Stimulated activated naive CD8-positive, alpha-beta T cell treated with anti-CD3 and anti-CD28 coated beads, Interleukin-15, amount 100 ng/mL, for 72 hours (primary cell): ENCODE measurements at places on chromosomes 12 and 14.

GRCh38 chr12:64332938-64333337 is 57.6 kb downstream of the C12orf56 start:
- DNase-seq, result no peak

DNA sequence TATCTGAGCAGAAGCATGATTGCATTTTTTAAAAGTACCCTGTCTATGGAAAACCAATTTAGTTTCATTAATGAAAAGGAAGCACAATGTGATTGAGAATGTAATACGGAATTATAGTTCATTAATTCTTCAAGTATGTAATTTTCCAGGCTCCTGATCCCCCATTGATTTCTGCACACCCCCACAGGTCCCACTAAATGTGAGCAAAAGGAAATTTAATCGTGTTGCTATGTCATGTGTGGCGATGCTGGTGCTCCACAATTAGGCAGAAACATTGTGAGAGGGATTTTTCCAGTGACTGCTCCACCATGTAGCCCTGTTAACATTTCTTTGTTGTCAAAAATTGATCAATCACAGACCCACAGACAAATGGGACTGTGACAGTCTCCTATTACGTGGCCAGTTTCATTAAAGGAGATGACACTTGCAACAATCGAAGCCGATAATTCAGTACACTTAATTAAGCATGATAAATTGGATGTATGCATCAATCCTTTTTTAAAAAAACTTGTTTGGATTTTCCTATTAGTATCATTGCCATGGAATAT is 306.0 kb downstream of the NELL2 start:
- no peak for DNase-seq

DNA sequence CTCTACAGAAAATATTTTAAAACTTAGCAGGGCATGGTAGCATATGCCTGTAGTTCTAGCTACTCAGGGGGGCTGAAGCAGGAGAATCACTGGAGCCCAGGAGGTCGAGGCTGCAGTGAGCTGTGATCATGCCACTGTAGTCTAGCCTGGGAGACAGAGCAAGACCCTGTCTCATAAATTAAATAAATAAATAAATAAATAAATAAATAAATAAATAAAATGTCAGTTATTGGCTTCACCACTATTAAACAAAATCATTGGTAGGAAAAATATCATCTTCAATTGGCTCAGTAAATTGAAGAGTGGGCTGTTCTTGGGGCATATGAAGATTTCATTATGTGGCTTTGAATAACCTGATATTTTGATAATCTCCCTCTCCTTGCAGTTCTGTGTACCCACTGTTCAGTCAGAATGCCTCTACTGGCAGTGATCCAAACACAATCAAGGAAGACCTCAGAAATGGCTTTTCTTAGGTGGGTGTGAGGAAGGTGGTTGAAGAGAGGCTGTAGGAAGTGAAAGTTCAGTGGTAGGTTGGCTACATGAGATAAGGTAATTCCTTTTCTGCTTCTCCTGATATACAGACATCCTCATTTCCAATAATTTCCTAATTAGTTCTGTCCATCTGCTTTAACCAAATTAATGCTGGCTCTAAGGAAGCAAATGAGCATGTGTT is 175.8 kb downstream of the MSRB3 start:
- DNase-seq, result no peak

DNA sequence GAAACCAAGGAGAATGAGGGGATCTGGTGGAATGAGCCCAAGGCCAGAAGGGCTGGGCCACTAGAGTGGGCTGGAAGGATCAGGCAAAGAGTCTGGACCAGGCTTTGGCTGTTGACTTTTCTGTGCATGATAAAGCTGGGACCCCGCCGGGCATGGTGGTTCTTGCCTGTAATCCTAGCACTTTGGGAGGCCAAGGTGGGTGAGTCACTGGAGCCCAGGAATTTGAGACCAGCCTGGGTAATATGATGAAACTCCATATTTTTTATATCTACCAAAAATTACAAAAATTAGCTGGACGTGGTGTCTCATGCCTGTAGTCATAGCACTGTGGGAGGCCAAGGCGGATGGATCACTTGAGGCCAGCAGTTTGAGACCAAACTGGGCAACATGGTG is 393 bp upstream of the KLHL33 start:
- no peak for DNase-seq

- DNase-seq, result peak; percentile 71
Measured at GRCh38 chr14:73741876-73742519, 27.8 kb upstream of the PNMA1 start.

DNA sequence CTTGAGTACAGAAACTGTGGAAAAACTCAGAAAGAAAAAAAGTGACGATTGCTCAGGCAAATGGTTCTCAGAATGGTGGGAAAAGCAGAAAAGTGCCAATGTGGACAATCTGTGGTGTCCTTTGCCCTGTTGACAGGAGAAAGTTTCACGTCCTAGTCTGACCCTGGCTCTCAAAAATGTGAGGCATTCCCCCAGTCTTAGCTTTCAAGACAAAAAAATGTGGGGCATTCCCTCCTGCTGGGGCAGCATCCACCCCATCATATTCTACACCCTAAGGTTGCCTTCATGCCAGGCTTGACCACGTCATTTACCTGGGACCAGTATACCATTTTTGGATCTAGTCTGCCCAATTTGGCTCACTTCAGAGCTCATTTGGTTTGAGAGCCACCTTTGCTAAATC is 20.7 kb upstream of the ANAPC7 start:
- no peak for DNase-seq

GRCh38 chr14:90087433-90087832 is 25.6 kb downstream of the KCNK13 start:
- no peak for DNase-seq

GRCh38 chr12:121033625-121034349 is 5.3 kb downstream of the OASL start:
- DNase-seq, result peak; percentile 62

DNA sequence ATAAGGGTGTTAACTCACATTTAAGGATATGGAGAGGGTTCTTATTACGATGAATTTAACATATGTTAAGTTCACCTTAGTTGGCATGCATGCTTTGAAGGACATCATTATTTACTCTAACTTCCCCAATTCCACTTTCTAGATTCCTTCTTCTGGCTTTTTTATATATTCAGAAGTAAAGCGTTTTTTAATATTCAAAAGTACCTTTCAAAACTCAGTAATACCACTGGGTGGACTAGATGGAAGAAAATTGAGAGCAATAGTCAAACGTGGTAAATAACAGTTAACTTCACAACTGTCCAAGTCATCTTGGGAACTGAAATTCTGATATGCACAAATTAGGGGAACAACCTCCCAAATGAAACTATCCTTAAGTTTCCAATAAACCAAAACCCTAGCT is 9.1 kb downstream of the SINHCAF start:
- DNase-seq, result no peak
